Activated naive CD4-positive, alpha-beta T cell (primary cell): ENCODE measurements at places on chromosomes 12 and 14.

DNA sequence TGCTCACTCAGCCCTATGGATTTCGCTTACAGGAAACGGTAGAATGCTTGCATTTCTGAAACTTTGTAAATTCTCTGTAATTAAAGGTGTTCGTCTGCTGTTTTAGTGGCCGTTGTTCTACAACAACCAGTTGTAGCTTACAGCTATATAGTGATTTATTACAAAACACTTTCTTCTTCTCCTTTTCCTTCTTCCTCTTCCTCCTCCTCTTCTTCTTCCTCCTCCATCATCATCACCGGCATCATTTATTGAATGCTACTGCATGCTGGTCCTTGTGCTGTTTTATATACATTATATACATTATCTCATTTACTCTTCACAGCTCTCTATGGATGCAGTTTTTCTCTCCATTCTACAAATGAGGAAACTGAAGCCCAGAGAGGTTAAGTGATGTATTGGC is 6.4 kb downstream of the ETV6 start:
- no peak for DNase-seq

DNA sequence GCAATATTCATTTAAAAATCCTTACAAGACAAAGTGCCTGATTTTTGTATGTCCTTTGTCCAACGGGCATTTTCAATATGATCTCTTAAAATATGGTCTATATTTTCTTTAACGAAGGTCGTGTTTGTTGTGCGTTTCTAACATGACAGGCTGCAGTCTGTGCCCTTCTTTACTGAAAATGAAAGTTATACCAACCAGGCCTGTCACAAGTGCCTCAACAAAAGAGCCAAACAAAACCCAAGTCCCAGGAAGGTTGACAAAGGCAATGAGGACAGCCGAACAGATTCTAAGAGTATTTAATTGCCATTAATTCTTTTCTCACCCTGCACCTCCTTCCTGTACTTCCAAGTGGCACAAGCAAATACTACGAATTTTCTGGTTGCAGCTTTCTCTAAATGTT is 13.9 kb downstream of the PAX9 start:
- DNase-seq: no peak

GRCh38 chr12:116955382-116956021 is 44.8 kb downstream of the FBXW8 start:
- no peak for DNase-seq

GRCh38 chr14:35877276-35877675 is 51.1 kb downstream of the BRMS1L start:
- DNase-seq: no peak

GRCh38 chr14:81329640-81330381 is 70.3 kb downstream of the STON2 start:
- no peak for DNase-seq

DNA sequence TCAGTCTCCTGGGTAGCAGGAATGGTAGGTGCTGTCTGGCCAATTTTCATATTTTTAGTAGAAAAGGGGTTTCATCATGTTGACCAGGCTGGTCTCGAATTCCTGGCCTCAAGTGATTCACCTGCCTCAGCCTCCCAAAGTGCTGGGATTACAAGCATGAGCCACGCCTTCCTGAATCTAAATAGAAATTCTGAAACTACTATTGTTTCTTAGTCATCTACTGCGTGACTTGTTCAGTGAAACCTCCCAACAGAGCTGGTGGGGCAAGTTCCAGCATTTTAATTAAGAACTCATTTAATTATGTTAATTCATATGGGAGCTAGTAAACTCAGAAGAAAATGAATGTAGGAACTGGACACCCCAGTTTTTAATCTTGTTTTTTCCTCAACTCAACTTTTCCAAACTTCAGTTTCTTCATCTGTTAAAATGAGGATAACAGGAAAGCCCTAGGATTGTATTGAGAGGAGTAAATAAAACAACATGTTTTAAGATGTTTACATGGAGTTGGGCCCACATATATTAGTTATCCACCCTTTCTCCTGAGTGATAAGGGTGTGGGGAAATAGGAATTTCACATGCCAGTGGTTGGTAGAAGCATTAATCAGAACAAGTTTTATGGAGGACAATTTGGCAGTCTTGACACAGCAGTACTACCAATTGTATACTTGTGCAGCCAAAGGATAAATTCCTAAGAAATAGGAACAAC is 335.8 kb upstream of the E2F7 start:
- DNase-seq: no peak

DNA sequence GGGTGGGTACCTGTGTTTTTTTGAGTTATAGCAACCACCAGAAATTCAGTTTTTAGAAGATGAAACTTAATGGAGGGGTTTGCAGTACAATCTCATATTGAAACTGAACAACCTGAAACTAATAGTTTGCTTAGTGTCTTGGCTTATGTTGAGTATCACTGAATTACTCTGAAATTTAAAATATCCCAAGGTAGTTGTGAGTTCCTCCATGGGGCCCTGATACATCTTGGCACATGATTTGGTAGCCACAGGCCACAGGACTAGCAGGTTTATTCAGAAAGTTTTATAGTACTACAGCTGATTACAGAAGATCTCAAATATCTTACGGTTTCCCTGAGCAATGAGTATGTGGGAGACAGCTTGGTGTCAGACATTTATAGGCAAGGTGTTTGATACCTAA is 10.4 kb downstream of the PTGES3 start:
- DNase-seq: no peak

DNA sequence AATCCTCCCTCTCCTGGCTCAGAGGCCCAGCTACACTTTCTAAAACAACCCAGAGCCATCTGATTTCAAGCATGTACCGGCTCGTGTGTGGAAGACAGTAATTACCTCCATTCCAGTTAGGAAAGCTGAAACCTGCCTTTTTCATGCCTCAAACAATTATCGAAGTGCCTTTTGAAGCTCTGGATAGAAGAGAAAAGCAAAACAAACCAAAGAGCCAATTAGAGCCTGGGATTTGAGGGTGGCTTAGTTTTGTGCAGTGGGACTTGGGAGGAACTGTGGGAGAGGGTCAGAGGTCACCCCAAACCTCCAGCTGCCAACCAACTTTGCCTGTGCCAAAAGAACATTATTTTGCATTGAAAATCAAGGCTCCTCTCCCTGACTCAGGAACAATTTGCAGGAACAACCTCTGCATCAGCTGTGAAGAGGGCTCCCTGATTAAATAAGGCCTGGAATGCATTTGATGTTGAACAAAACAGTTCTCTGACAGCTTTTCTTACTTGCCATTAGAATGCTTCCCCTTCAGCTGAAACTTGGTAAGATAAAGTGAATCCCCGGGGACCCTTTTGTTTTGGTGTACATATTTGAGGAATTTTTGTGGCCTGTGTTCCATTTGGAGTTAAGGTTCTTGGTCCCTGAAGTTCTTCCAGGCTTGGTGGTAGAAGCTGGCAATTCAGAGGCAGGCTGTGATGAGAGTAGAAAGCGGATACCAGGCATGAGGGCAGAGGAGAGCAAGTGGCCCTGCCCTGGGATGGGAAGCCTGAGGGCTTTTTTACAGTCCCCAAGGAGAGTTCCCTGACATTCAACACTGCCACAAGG is 270.1 kb downstream of the ZFP36L1 start:
- no peak for DNase-seq

- no peak for DNase-seq
Measured at GRCh38 chr12:108822497-108823205, 34.7 kb downstream of the SSH1 start.

DNA sequence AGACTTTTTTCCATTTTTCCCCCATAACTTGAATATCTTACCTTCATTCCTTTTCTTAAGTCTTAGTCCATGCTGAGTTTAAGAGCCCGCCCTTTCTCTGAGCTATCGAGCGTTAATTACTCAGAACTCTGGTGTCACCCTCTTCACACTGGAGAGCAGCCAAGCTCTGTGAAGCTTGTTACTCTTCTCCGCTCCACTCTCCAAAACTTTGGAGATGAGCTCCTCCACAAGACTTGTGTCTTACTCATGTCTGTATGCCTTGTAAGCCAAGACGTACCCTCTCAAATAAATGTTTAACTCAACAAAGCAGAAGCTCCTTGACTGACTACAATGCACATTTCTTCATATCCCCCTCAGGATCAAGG is 54.7 kb downstream of the DICER1 start:
- DNase-seq: no peak

DNA sequence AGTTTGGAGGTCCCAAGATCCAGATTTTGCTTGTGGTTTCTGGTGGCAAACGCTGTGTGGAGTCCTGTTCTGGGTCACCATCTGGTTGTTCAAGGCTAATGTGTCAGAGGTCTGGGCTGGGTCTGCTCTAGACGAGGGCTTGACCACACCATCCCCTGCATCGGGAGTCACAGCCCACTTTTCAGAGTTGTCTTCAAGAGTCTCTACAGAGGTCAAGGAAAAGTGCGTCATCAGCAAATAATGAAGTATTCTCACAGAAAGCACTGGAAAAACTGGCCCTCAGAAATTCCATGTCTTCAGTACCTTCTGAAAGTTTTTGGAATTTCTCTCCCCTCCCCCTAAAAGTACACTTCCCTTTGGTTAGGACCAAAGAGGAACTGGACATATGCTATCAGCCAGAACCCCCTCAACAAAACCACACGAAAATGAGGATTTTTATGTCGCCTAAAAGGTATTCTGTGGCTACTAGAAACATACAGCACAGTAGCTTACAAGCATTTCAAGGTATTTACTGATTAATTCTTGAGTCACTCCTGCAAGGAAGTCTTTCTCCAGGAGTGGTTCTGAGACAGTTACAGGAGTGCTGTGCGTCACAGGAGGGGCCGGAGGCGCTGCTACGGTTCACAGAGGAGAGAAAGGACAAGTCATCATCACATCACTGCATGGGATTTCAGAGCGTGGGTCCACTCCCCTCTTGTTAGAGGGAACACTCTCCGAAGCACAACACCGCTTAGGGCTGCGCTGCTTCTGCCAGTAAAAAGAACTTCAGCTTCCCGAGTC is 35.4 kb downstream of the RAD52 start:
- no peak for DNase-seq

- DNase-seq: no peak
Measured at GRCh38 chr12:71749666-71750065, 5.0 kb upstream of the RAB21 start.

- no peak for DNase-seq
Measured at GRCh38 chr14:23079716-23080115, 15.2 kb downstream of the ACIN1 start.

GRCh38 chr14:68824517-68825347 is 31.9 kb upstream of the ZFP36L1 start:
- no peak for DNase-seq

DNA sequence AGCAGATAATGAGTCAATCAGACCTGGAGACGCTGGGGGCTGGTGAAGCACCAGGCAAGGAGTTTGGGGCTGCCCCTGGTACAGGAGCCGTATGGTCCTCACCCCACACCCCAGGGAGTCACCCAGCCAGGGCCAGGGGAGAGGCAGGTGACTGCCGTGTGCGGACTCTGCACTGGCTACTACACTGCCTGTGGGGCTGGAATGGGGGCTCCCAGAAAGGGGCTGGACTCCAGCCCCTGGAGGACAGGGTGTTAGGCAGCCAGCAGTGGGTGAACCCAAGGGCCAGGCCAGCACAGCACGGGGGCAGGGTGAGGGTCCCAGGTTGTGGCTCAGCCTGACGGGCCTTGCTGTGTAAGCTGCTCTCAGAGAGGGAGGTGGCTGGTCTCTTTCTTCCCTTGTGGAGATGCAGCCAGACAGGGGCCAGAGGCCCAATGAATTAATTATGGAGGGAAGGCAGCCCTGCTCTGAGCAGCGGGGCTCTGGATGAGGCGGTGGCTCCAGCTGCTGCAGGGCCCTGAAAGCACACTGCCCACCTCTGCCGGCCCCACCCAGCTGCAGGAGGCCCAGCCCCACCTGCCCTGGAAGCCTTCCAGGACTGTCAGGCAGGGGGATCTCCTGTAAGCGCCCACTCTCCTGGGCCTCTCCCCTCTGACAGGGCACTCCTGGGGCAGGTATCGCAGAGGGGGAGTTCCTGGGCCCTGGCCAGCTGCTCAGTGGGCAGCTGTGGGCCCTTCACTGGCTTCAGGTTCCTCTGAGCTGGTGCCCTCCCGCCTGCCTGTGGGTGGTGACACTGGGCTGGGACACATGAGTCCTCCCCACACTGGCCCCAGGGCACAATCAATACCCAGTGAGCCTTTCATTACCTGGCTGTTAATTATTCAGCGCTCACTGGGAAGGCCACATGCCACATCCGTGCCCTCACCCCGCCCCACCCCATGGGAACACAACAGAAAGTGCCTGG is 142.5 kb upstream of the C14orf180 start:
- DNase-seq: no peak

- no peak for DNase-seq
Measured at GRCh38 chr12:8829125-8829518, 6.7 kb downstream of the A2ML1 start.

GRCh38 chr14:89190765-89191513 is 226.1 kb downstream of the FOXN3 start:
- no peak for DNase-seq

GRCh38 chr12:85697003-85697402 is 139.2 kb downstream of the RASSF9 start:
- DNase-seq: no peak

GRCh38 chr14:32606301-32606700 is 277.2 kb downstream of the AKAP6 start:
- no peak for DNase-seq
